ENCODE measurements at places on chromosomes 2 and 18.
A peak's percentile ranks its signal among the peaks of the same experiment; 100 is the strongest.

DNA sequence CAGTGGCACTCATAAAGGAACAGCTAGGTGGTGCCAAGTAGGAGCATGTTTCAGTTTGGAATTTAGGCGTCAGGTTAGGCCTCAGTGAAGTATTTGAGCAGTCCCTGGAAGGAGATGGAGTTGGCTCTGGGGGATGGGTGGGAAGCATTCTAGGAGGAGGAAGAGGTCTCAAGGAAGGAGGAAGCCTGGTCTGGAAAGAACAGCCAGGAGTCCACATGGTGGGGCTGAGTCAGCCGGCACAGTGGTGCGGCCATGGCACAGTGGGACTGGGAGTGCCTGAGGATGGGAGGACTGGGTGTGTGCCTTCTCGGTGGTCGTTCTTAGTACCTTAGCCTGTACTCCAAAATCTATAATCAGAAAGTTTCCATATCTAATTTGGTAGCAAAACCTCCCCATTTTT lies 373.3 kb downstream of the PTPRM start:
- no peak for DNase-seq

- no peak for DNase-seq
These were observed 1007.0 kb upstream of the ACVR2A start for GRCh38 chr2:146837857-146838256.

GRCh38 chr2:170509452-170510193 lies 205.5 kb upstream of the SP5 start:
- no peak for DNase-seq

DNA sequence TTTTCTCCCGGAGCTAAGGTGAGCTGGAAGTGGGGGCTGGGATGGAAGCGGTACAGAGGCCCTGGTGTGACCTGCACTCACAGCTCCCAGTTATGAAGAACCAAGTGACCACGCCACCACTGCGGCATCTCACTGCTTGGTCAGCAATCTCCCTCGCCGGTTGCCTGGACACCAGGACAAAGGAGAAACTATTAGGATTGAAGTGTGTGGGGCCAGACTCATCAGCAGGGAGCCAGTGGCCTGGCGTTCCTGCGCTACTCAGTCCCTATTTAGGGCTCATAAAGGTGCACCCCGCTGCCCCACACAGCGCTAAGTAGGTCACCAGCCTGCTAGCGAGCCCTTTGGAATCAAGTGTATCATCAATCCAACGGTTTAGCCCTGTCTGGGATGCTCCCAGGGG lies 82.9 kb downstream of the ZCCHC2 start:
- DNase-seq = no peak

DNA sequence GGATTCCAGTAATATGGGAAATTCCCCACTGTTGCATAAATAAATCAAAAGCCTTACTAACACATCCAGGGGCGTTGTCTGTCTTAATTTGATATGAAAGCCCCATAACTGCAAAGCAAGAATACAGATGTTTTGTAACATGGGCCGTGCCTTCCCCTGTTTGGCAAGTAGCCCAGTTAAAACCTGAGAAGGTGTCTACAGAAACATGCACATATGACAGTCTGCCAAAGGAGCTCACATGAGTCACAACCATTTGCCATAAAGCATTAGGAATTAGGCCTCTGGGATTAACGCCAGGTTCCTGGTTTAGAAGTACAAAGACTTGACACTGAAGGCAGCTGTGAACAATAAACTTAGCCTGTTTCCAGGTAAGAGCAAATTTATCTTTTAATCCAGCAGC lies 43.1 kb upstream of the LONRF2 start:
- no peak for DNase-seq

DNA sequence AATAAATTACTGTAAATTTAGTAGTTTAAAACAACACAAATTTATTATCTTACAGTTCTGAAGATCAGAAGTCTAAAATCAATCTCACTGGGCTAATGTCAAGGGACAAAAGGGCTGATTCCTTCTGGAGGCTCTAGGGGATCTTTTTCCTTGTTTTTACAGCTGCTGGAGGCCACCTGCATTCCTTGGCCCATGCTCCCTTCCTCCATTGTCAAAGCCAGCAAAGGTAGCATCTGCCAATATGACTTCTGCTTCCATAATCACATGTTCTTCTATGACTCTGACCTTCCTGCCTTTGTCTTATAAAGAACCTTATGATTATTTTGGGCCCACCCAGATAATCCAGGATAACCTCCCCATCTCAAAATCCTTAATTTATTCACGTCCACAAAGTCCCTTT lies 46.0 kb upstream of the FAM136A start:
- DNase-seq = no peak

DNA sequence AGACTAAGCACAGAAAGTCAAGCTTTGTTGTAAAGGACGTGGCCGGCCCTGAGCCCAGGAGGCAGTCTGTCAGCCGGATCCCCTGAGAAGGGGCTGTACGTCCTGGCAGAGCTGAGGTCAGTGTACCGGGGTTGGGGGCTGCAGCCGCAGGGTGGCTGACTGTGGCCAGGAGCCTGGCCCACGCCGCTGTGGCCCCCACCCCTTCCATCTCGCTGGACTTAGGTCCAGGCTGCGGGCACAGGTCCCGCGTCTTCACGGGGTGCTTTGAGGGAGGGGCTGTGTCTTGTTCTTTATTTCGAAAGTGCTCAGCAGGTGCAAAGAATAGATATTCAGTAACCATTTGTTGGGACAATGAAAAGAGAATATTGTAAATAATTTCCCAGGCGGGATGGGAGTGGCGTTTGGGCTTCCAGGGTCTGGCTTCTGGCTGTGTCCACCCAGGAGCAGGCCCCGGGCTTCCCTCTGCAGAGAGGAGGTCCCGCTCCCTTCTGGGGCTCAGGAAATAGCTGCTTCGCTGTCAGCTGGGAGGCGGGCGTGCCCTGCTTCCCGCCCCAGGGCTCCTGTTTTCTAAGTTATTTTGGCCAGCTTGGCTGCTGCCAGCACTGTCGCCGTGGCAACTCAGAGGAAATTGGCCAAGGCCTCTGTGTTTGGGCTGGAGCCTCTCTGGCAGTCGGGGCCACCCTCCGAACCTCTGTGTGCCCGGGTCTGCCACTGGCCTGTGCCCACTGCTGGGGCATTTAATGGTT lies 7.4 kb downstream of the NFATC1 start:
- DNase-seq = no peak

DNA sequence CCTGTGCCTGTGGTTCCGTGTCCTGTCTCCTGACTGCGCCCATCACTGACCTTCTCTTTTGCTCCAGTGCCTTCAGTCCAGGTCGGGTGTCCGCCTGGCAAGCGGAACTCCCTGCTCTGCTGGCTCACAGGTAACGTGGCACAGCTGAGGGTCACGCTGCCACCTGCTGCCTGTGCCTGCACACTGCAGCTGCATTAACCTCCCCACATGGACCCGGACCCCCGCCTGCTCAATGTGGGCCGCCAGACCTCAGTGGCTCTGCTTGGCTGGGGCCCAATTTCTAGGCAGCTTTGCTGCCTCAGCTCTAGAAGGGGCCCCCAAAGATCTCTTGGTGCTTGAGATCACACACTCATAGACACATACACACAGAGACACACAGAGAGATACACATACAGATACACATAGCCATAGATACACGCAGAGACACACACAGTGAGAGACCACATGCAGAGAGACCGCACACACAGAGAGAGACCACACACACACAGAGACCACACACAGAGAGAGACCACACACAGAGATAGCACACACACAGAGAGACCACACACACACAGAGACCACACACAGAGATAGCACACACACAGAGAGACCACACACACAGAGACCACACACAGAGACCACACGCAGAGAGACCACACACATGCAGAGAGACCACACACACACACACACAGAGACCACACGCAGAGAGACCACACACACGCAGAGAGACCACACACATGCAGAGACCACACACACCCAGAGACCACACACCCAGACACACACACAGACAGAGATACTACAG lies 14.9 kb upstream of the CNNM3 start:
- DNase-seq = peak; percentile 44

DNA sequence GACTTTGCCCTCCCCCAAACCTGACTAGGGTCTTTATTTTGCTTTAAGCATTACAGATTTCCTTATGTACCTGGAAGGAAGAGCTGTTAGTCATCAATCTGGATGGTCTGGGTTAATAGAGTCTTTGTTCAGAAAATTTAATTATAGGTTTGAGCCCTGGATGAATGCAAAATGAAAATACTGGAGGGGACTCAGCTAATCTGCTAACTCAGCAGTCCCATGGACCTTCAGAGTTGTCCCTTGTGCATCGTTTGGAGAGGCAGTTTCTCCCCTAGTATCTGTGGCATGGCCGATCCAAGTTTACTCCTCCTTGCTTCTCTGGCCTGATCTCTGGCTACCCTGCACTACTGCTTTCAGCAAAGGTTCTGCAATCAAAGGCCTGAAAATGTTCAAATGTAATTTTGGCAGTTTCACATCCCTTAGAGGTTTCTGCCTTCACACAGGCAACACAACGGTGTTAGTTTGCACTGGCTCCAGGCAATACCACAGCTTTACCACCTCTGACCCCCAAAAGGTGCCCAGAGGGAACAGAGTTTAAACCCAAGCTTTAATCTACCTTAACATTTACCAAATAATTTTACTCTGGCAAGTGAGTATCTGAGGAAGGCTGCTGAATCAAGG lies 134.3 kb downstream of the THADA start:
- no peak for DNase-seq

- DNase-seq = no peak
These were observed 9.3 kb downstream of the SP140 start for GRCh38 chr2:230234845-230235244.

GRCh38 chr18:80181642-80182461 lies 65.5 kb downstream of the PARD6G start:
- no peak for DNase-seq

DNA sequence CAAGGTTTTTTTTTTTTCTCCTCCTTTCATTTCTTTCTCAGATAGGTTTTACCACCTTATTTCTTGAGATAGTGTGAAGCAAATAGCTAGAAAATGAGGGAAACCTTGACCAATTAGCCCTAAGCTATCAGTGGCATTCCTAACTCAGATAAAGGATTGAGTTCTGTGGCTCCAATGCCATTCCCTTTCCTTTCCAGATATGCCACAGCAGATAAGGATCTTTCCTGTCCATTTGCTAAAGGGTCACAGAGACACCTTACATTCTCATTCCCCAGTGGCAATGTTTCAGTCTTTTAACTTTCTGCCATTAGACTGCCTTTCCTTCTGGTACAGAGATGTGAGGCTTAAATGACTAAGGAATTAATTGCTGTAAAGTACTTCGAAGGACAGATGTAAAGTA lies 81.7 kb downstream of the MGAT5 start:
- no peak for DNase-seq

DNA sequence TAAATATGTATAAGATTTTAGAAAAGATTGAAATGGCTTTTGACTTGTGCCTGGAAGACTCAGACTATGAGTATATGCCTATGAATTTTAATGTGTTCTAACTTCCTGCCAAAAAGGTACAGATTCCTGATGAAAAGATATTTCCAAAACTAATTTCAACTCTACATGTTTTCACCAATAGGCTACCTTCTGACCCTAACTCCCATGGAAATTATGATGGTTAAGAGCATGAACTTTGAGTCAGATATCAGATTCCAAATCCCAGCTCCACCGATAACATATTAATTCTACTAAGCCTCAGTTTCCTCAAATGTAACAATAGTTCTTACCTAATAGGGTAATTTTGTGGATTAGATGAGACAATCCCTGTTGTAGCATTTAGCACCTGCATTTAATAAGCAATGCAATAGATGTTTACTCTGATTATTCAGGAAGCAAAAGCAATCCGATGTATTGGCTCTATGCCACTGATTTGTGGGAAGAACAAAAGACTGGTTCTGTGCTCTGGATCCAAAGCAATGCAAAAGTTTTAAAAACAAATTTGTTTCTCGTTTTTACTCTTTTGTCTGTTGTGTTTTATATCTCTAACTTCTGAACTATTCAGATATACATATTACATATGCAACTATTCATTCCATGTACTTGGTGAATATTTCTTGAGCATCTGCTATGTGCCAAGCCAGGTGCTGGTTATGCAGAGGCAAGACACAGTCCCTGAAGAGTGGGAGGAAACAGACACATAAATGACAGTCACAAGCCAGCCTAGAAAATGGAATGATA lies 115.4 kb downstream of the GATA6 start:
- DNase-seq = no peak

DNA sequence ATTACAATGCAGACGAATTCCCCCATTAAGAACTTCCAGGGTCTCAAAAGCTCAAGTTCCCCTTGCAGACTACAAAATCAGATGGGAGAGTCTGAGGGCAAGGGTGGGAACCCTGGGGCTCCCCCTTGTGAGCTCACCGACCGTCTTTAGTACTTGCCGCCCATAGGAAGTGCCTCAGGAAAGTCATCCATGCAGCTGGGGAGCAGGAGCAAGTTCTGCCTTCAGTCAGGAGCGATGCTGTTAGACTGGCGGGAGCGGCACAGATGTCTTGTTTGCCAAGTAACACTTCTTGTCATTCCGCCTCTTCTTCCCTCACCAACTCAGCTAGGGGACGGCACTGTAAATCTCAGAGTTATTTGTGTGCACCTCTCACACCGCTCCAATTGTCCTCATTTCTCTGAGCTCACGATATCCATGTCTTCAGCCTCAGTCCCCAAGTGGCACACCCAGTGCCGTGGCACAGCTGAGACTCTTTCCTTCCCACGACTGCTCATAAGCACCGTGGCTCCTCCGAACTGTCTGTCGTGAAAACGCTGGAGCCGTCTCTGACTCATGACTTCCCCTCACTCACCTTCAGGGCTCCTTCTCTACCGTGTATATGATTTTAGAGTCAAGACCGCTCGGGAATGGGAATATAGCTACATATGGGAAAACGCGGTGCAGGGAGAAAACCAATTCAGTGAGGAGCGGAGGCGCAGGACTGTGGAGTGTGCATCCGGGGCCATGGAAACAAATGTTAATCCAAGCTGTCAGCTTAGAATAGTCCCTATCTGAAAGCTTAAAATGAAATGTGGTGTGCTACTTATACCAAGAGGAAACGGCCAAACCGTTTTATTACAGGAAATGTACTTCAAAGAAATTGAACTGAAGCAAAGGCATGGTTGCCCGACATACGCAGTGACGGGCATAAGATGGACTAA lies 34.0 kb downstream of the UXS1 start:
- DNase-seq = peak; percentile 19

GRCh38 chr2:23606196-23606595 lies 221.2 kb downstream of the KLHL29 start:
- no peak for DNase-seq

- no peak for DNase-seq
These were observed 25.7 kb downstream of the CYP27C1 start for GRCh38 chr2:127194447-127194846.

GRCh38 chr18:72871091-72871490 lies 3.3 kb upstream of the NETO1 start:
- no peak for DNase-seq

GRCh38 chr18:50680966-50681365 lies 121.1 kb downstream of the MAPK4 start:
- no peak for DNase-seq

- no peak for DNase-seq
These were observed 195.5 kb downstream of the ANAPC1 start for GRCh38 chr2:111688482-111688881.

DNA sequence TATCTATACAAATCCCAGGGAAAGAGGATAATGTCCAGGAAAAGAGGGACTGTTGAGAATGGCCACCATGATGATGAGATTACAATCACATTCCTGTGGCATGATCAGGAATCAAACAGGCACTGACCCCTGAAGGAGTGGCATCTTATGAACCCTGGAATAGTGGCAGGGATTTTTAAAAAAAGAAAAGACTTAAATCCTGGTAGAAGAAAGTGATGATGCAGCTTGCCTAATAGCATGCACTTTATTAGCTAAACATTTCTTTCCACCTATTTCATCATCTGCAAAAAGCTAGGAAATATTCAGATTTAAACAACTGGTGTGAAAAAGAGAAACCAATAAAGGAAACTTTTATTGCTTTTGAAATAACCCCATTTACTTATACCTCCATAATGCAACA lies 87.2 kb upstream of the FSHR start:
- no peak for DNase-seq
